ENCODE measurements at places on chromosomes 1 and 21. TPM values are rescaled to one million over a fixed set of nuclear protein-coding genes. Genes with fewer than 3 reads are reported as not detected.

DNA sequence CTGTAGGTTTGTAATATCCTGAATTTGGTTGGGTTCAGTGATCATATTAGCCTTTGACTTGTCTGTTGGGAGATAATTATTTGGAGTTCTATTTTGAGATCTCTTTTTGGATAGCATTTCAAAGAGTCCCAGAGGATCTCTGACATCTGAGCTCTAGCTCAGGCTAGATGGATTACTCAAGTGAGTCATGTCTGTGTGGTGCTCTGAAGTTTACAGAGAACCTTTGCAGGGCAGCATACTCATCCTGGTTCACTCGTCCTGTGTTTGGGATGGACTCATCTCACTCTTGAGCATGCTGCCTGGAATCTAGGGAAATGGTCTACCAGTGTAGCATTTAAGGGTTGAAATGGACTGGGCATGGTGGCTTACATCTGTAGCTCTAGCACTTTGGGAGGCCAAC, 29.4 kb upstream of the BMP8A start:
- DNase-seq, result no peak

DNA sequence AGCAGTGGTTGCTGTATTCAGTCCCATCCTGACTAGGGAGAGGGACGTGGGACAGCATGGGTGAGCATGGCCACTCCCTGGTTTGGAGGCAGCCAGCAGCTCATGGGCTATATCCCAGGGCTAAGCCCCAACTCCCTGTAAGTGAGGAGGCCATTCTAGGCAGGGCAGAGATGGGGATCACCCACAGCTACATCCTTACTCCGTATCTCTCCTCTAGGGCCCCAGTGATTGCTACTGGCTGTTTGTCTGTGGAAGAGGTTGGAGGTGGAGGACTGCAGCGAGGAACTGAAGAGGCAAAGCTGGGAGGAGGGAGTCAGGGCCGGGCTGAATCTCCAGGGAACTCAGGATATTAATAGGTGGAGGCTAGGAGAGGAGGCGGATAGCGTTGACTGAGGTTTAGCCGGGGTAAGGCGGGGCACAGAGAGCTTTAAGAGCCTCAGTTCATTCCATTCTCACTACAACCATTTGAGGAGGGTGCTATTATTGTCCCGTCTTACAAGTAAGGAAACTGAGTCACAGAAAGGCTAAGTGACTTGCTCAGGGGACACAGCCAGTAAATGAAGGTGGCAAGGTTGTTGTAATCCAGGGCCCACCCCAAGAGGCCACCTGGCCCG, 6.8 kb downstream of the OLIG2 start:
- no peak for DNase-seq

DNA sequence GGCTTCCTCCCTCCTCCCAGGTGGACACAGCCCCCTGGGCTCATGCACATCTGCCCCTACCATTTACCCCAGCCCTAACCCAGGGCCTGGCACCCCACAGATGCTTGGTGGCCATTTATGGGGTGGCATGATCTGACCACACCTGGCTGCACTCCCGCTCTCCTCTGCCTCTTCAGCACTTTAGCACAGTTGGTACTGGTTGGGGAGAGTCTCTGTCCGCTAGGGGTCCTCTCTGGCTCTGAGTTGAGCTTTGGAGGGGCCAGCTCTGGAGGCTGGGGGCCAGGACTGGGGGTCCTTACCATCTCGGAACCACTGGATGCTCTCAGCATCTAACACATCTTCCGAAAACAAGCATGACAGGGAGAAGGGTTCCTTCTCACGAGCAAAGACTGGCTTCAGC, 17.4 kb downstream of the MYOM3 start:
- DNase-seq, result no peak

GRCh38 chr1:27257155-27257554, 22.7 kb downstream of the WDTC1 start:
- no peak for DNase-seq

MTHFR gene
- 53.9 TPM for total RNA-seq
